Activated CD8-positive, alpha-beta memory T cell treated with anti-CD3 and anti-CD28 coated beads for 4 hours (primary cell): ENCODE measurements at places on chromosomes 5 and 9.

GRCh38 chr9:35490155-35490909 is 421 bp downstream of the RUSC2 start:
- DNase-seq, result no peak

DNA sequence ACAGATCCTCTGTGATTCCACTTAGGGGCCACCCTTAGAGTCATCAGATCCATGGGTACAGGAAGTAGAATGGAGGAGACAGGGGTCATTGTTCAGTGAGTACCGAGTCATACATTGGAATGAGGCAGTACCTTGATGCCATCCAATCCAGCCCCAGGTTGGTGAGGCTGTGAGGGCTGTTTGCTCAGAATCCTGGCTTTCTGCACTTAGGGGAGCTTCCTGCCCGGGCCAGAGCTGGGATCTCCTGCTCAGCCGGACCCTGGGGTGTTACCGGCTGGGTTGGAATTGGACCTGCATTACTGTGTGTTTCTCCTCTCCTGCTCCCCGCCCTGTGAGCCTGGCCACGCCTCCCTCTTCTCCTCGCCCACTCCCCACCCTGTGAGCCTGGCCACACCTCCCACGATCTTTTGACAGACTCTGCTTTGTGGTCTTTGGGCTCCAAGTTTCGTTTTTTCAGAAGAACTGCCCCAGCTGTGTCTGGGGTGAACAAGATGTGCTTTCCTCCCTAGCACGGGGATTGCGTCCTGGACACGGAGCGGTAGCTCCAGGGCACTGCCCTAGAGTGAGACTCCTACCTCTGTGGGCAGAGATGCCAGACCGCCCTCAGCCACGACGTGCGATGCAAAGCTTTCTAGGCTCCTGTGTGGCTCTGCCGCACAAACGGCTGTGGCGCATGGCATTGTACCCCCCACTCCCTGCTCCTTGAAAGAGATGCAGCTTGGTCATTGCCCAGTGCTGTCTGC is 15.4 kb downstream of the TRAF2 start:
- DNase-seq, result peak; percentile 57

- no peak for DNase-seq
Observed at GRCh38 chr5:133523961-133524586, 88.3 kb downstream of the FSTL4 start.

GRCh38 chr9:98135938-98136337 is 16.9 kb upstream of the TRIM14 start:
- no peak for DNase-seq

GRCh38 chr9:82645600-82645999 is 417.3 kb downstream of the RASEF start:
- DNase-seq, result no peak

DNA sequence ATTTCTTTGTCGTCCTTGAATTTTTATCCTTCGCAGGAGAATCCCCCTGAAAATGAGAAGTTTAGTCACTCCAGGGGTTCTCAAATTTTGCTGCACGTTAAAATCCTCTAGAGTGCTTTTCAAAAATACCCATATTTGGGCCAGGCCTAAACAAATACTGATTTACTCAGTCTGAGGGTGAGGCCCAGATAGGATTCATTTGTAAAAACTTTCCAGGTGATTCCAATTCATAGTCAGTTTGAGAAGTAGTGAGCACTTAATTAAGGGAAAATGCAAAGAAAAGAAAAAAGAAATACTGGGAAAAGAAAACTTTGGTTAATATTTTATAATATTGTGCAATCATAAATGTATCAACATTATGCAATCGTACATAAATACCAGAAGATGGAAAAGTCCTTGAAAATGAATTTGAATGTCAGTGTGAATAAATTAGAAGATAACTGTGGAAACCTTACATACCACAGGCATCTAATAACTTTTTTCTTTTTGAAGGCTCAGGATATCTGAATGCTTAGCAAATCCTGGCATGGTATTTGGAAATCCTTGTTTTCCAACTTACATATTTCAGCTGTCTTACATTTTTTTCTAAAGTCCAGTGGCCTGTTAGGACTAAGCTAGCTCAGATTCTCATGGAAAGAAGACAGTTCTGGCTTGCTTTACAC is 116.5 kb upstream of the DAPK1 start:
- DNase-seq, result no peak

GRCh38 chr5:158638396-158638795 is 461.3 kb downstream of the EBF1 start:
- no peak for DNase-seq

DNA sequence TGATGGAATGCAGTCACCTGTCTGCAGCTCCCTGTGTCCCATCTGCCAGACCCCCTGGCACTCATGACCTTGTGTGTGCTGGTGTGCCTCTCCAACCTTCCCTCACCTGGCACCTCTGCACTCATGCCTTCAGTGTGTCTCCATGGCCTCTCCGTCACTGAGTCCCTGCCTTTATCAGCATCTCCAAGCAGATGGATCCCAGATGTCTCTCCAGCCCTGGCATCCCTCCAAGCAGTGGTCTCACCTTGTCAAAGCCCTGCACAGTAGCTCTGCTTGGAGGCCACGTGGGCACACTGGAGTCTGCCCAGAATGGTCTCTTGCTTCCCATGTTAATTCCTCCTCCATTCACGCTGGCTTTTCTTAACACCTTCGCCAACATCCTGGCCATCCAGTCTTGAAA is 84.8 kb downstream of the DAP start:
- DNase-seq, result no peak

DNA sequence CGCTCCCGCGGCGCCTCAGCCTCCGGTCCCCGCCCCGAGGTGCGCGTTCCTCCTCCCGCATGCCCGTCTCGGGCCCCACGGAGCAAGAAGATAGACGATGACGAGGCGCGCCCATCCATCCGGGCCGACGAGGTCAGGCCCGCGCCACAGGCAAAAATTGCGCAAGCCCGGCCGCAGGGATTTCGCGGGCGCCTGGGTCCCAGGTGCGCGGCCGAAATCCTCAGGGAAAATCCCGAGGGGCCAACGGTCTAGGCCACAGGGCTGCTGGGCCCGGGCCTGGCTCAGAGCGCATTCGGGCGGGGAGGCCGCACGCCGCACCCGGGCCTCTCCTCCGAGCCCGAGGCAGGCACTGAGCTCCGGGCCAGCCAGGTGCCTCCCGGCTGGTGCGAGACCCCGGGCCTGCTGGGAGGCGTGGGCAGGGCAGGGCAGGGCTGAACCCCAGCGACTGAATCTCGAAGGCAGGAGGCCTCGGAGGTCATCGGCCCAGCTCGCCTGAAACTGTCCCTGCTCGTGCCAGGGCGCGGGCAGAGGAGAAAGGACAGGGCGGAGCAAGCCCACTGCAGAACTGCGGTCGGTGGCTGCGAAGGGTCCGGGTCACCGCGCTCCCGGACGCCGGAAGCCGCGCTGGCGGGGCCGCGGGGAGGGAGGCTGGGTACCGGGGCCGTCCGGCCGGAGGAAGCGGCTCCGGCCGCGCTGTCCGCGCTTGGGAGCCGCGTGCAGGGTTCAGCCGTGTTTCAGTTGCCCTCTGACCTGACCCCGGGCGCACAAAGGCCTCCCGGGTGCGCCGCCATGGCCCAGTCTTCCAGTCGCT is 66.8 kb downstream of the FOXD1 start:
- no peak for DNase-seq

- DNase-seq, result no peak
Observed at GRCh38 chr9:13550519-13550918, 271.0 kb upstream of the MPDZ start.

DNA sequence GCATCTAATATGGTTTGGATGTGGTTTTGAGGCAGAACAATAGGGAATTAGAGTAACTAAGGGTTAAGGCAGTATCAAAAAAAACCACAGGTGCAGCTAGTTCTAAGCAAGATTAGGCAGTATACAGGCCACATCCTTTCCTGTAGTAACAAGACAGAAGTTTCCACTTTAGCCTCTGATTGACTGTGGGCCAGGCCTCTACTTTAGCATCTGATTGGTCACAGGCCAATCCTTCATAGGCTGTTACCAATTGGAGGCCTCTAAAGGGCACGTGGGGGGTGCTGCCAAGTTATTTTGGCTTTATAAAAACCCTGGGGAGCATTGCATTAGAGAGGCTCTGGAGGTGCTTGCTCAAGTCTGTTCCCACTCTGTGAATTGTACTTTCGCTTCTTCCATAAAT is 144.1 kb upstream of the ST8SIA4 start:
- DNase-seq, result no peak

GRCh38 chr5:171155621-171156020 is 153.4 kb upstream of the TLX3 start:
- DNase-seq, result no peak
